Ovary (tissue), 10 donors: ENCODE measurements at places on chromosomes 16 and 17. TPM values are rescaled to one million over a fixed set of nuclear protein-coding genes. Genes with fewer than 3 reads are reported as not detected.

Gene NPIPA2
- polyA plus RNA-seq: 14.2 TPM

Gene ABCA8
- polyA plus RNA-seq: 78.0 TPM

Gene KRT23
- polyA plus RNA-seq: 0.05 TPM

Gene LAT
- 1.0 TPM for polyA plus RNA-seq

Gene CHAD
- 2.5 TPM for polyA plus RNA-seq

Gene TEX14
- polyA plus RNA-seq: 0.48 TPM

Gene MRC2
- 74.2 TPM for polyA plus RNA-seq

Gene SPATA32
- not detected for polyA plus RNA-seq

Gene DNAH2
- polyA plus RNA-seq: 1.0 TPM

Gene ASIC2
- 0.20 TPM for polyA plus RNA-seq

Gene CES1
- 20.2 TPM for polyA plus RNA-seq
